ENCODE measurements at places on chromosomes 3 and 15. TPM values are rescaled to one million over a fixed set of nuclear protein-coding genes. Genes with fewer than 3 reads are reported as not detected.
A peak's percentile ranks its signal among the peaks of the same experiment; 100 is the strongest.

The CHRNA7 gene
- total RNA-seq: 2.3 TPM

The MESP2 gene
- total RNA-seq: 0.35 TPM

GRCh38 chr15:65189102-65189740 is 4.1 kb upstream of the CLPX start:
- no peak overlapping the region for H3K4me3 ChIP-seq
- no peaks in the 10 kb centered on the region for H3K36me3 ChIP-seq
- DNase-seq: no peak

GRCh38 chr3:129604767-129605166 is 1.7 kb downstream of the PLXND1 start:
- peaks cover 87% of the 10 kb centered on the region for H3K4me1 ChIP-seq
- H3K36me3 ChIP-seq: peaks cover 3% of the 10 kb centered on the region
- H3K27me3 ChIP-seq: no peaks in the 10 kb centered on the region
- H3K4me3 ChIP-seq: peak overlapping the region; percentile 86
- H3K27ac ChIP-seq: peak overlapping the region; percentile 86

GRCh38 chr3:85482213-85482490 is 523.4 kb downstream of the CADM2 start:
- H3K36me3 ChIP-seq: no peaks in the 10 kb centered on the region
- H3K4me3 ChIP-seq: no peak overlapping the region
- no peaks in the 10 kb centered on the region for H3K27me3 ChIP-seq
- no peak overlapping the region for H3K27ac ChIP-seq

DNA sequence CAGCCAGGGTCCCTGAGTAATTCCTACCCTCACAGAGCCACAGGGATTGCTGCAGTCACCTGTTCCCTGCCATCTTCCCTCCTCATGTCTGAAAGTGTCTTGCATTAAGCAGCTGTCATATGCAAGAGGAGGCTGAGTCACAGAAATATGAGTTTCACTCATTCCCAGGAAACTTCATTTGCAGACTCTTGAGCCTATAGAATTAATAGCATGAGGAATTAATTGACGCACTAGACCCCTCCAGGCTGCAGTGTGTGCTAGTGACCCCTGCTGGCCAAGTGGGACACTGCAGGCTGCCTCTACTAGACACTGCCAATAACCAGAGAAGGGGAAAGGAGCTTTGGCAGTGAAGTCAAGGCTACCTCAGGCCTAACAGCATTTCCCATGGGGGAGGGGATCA is 50.6 kb upstream of the SLC6A1 start:
- no peaks in the 10 kb centered on the region for H3K4me1 ChIP-seq
- no peaks in the 10 kb centered on the region for H3K36me3 ChIP-seq
- no peak overlapping the region for H3K4me3 ChIP-seq
- DNase-seq: no peak
- no peaks in the 10 kb centered on the region for H3K27me3 ChIP-seq

GRCh38 chr3:187812496-187812895 is 67.2 kb upstream of the BCL6 start:
- no peak for DNase-seq
- no peak overlapping the region for H3K4me3 ChIP-seq
- no peak overlapping the region for H3K27ac ChIP-seq
